ENCODE measurements at places on chromosomes 5 and 9.
A peak's percentile ranks its signal among the peaks of the same experiment; 100 is the strongest.

DNA sequence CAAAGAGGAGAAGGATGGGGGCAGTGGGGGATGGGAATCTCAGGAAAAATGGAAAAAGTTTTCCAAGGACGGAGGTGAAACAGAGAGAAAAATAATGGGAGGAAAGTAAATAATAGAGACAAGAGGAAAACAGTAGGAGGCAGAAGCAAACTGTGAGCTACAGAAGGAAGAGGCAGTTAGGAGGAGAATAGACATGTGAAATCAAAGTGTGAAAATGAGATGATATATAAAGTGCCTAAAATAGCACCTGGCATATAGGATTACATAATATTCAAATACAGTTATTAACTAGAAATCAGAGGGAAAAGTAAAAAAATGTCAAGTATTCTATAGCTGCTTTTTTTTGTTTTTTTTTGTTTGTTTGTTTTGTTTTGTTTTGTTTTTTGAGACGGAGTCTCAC lies 44.0 kb upstream of the PLIN2 start:
- DNase-seq: no peak

- DNase-seq: peak; percentile 83
These were observed 87.2 kb downstream of the PTTG1 start for GRCh38 chr5:160508780-160509361.

- DNase-seq: no peak
These were observed 57.8 kb downstream of the NRG2 start for GRCh38 chr5:139985290-139985689.

- no peak for DNase-seq
These were observed 14.4 kb downstream of the SH3PXD2B start for GRCh38 chr5:172439785-172440477.

DNA sequence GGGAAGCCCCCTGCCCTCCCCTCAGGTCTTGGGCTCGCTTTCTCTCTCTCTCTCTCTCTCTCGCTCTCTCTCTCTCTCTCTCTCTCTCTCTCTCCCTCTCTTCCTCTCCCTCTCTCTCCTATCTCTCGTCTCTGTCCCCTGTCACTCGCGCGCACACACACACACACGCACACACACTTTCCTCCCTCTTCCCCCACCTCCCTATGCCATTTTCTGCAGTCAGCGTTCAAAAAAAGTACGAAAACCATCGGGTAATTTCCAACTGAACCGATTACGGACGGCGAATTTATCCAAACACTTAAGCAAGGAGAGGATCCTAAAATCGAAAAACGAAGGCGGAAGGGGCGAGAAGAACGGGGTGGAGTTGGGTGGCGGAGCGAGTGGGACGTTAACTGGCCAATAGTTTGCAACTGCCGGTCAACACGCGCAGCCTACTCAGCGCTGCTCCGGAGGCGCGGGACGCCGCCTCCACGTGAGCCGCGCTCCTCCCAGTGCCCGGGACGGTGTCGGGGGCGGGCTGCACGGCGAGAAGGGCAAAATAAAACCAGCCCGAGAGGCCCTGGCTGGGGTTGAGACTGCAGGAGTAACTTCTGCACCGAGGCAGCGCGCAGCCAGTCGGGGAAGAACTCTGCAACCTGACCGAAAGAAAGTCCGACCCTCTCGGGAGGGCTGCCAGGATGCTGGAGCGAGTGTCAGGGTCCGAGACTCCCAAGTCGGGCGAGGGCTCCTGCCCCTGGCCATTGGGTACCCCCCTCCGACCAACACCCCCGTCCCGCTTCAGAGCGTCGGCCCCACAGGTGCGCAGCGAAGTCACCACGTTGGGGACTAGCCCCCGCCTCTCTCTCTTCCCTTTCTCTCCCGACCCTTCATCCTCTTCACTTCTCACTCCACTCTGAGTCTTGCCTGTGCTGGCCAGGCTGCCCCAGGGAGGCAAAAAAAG lies 24.9 kb upstream of the ELAVL2 start:
- no peak for DNase-seq

DNA sequence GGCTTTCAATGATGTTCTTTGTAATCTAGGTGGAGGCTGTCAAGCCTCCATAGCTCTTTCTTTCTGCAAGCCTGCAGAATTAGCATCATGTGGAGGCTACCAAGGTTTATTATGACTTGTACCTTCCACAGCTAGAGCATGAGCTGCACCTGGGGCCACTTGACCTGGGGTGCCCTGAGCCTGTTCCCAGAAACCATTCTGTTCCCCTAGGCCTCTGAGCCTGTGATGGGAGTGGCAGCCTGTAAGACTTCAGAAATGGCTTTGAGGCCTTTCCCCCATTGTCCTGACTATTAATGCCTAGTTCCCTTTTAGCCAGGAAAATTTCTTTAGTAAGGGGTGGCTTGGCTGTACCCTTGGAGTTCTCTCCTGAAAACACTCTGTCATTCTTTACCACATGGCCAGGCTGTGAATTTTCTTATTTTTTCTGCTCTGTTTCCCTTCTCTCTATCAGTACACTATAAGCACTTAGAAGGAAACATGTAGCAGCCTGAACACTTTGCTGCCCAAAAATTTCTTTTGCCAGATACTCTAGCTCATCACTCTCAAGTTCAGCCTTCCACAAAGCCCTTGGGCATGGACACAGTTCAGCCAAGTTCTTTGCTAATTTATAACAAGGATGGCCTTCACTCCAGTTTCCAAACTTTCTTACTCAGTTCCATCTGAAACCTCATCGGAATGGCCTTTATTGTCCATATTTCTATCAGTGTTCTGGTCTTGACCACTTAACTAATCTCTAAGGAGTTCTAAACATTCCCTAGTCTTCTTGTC lies 61.4 kb upstream of the NR3C1 start:
- no peak for DNase-seq

DNA sequence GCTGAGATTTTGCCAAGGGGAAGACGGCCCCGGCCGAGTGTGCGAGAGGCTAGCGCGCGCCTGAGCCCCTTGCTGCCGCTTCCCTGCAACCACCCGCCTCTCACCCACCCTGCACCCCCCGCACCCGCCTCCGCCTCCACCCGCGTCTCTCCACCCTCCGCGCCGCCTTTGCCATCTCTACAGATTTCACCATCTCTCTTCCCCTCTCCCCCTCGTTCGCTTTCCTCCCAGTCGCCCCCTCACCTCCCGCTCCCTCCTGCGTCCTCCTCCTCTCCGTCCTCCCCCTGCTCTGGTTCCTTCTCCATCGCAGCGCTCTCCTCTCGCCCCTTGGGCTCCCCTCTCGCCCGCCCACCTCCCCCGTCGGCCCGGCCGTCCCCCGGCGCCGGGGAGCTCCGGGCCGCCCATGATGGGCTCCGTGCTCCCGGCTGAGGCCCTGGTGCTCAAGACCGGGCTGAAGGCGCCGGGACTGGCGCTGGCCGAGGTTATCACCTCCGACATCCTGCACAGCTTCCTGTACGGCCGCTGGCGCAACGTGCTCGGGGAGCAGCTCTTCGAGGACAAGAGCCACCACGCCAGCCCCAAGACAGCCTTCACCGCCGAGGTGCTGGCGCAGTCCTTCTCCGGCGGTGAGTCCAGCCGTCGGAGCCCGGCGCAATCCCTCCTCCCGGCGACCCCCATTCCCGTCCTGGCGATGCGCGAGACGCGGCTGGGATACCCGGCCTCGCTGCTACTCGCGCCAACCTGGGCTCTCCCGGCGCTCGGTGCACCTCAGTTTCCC lies at the start of gene PRDM12:
TSS of gene PRDM12 (plus strand) at position 344 of the 778 bp plus-strand sequence. CDS start at position 404, 60 bp downstream.
- DNase-seq: no peak
